ENCODE measurements at places on chromosomes 4 and X. TPM values are rescaled to one million over a fixed set of nuclear protein-coding genes. Genes with fewer than 3 reads are reported as not detected.
A peak's percentile ranks its signal among the peaks of the same experiment; 100 is the strongest.

DNA sequence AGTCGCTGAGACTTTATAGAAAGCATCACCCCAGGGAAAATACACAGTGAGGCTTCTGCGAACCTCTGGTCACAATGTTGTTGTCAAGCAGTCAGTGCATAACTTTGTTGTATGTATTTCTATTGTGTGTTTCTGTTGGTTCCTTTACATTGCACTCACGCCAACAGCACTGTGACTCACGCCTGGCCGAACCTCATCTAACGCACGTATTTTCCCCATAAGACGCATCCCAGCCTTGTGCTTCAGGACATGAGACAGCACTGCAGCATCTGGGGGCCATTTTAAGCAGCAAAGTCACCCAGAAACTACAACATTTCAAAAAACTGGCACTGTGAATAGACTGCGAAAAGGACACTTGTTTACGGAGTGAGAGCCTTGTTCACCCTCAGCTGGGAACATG is 30.6 kb downstream of the TBL1X start:
- DNase-seq, result no peak

DNA sequence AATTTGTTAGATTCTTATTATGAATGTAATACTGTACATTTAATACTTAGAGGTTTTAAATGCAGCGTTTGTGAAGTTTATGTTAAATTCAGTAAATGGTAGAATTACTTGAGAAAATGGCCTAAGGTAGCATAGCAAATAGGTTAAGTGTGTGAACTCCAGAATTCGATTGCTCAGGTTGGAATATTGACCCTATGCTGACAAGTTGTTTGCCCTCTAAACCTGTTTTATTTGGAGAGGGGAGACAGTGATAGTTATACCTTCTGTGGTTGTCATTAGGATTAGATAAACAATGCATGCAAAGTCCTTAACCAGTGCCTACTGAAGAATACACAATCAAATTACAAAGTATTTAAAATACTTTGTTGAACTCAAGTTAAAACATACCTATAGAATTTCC is 5.4 kb downstream of the ADAD1 start:
- DNase-seq, result no peak

ADH1B gene
- 364 TPM for total RNA-seq

GRCh38 chr4:24640366-24640765 is 56.0 kb upstream of the DHX15 start:
- DNase-seq, result no peak

GRCh38 chr4:137378821-137379220 is 153.5 kb downstream of the PCDH18 start:
- DNase-seq, result no peak

TNIP3 gene
- total RNA-seq, result 0.50 TPM

DNA sequence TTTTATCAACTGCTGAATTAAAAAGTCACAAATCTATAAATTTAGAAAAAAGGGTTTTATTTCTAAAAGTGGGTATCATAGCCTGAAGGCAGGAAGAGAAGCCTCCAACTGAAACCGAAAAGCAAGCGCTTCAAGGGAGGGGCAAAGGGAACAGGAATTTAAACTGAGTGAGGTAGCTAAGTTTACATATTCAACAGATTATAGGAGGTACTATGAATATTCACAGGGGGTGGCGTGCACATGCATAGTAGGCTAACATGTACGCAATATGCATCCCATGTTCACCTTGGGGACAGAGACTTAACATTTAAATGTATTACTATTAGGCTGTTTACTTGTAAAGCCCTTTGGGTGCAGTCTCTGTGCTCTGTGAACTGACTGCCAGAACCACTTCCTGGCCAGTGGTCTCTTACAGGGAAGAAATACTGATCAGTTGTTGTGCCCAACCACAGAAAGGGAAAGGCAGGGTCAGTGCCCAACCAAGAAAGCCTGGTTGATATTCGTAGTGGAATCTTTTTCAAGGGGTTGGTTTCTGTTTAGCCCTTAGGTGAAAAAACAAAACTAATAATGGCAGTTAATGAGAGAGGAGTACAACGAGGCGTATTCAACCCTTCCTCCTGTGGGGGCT is 168.7 kb upstream of the GALNTL6 start:
- DNase-seq, result no peak

- peak; percentile 71 for DNase-seq
These were observed 153.1 kb downstream of the NPNT start for GRCh38 chr4:106048250-106048971.

FMR1NB gene
- not detected for total RNA-seq

TCEAL1 gene
- total RNA-seq, result 37.5 TPM

PRRG1 gene
- 6.2 TPM for total RNA-seq

USP17L28 gene
- total RNA-seq, result not detected

DNA sequence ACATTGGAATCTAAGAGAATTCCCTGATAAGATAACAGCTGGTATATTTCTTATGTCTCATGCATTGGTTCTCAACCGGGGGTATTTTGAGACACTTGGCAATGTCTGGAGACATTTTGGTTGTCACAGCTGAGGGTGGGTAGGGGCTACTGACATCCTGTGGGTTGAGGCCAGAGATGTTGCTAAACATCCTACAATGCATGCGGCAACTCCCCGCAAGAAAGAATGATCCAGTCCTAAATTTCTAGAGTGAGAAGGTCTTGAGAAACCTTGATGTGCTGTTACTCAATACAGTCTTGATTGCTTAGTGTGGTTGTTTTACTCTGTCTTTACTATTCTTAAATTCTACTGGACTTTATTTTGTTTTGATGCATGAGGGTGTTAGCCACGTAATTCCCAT is 287.2 kb downstream of the FRMPD4 start:
- DNase-seq, result peak; percentile 21

MAML3 gene
- total RNA-seq, result 2.1 TPM

SHROOM4 gene
- 0.50 TPM for total RNA-seq

LRAT gene
- total RNA-seq, result under 0.01 TPM

DNA sequence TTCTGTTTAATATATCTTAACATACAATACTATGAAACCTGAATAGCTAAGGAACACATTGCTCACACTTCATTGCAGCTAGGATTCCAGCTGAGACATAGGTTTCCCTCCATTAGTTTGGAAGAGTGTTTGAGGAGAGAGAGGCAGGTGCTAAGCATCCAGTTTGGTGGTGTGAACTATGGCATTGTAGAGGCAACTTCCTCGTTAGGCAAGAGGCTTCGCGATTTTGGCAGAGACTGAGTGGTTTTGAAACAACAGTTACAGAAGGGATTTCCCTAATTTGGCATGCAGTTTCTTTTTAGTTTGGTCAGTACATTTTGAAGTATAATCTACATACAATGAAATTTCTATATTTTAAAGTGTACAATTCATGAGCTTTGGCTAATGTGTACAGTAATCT is 117.1 kb upstream of the BMP3 start:
- DNase-seq, result no peak

GRCh38 chr4:54254116-54254914 is 25.2 kb downstream of the PDGFRA start:
- peak; percentile 63 for DNase-seq

GLUD2 gene
- total RNA-seq, result 1.8 TPM

- peak; percentile 54 for DNase-seq
These were observed 95.2 kb upstream of the RPS6KA3 start for GRCh38 chrX:20361890-20362262.

USP17L24 gene
- not detected for total RNA-seq

ZFP42 gene
- 0.26 TPM for total RNA-seq

GRCh38 chr4:76447393-76447851 is 12.4 kb downstream of the SHROOM3 start:
- peak; percentile 90 for DNase-seq

PLA2G12A gene
- 18.0 TPM for total RNA-seq
